ENCODE measurements at places on chromosomes 7 and 10.

- DNase-seq, result peak; percentile 31
These were observed 53.4 kb downstream of the NRCAM start for GRCh38 chr7:108402865-108403264.

- DNase-seq, result peak; percentile 50
These were observed 115.5 kb upstream of the GNAI1 start for GRCh38 chr7:80018941-80019808.

DNA sequence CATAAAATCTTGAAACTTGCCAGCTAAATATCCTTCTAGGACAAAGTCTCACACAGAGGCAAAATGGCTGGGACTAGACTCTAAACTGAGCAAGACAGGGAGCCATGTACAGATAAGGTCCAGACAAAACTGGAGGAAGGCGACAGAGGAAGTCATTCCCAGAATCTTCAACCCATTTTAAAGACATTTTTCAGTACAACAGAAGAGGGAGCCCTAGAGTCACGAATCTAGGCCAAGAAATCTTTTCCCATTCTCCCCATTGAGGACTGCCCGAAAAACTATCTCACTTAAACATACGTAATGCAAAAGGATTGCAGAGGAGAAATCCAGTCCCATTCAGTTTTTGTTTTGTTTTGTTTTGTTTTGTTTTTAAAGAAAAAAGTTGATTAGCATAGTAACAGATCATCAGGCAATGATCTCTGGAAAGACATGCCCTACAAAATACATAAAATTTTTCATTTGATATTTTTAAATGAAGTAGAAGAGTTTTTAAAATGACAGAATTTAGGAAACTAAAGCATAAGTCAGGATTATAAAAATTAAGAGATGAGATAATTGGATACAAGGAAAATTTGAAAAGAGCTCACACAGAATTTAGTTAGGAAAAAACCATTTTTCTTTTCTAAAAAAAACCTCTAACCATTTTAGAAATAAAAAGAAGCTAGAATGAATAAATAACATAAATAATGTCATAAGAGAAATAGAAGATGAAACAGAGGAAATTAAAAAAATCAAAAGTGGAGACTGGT is 16.9 kb upstream of the PRF1 start:
- DNase-seq, result peak; percentile 61

- DNase-seq, result peak; percentile 12
These were observed 386.9 kb upstream of the CNTNAP2 start for GRCh38 chr7:145729691-145730090.

GRCh38 chr10:119395280-119396007 is 147.1 kb downstream of the RGS10 start:
- no peak for DNase-seq

DNA sequence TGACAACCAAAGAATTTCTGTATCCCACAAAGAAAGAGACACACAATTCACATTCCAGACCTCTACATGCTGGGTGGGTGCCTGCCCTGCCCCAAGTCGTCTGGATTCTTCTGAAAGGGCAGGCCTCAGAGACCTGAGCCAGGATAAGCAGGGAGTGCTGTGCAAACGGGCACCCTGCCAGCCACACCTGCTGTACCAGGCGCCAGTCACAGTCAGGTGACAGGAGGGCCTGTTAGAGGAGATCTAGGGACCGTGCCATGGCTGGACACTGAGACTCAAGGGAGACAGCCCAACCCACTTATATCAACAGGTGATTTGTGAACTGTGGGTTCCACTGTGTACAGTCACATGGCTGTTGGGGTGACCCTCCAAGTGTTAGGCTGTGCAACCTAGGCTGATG is 103.1 kb upstream of the AFAP1L2 start:
- DNase-seq, result no peak

GRCh38 chr7:93172683-93173082 is 24.5 kb upstream of the SAMD9L start:
- DNase-seq, result no peak

DNA sequence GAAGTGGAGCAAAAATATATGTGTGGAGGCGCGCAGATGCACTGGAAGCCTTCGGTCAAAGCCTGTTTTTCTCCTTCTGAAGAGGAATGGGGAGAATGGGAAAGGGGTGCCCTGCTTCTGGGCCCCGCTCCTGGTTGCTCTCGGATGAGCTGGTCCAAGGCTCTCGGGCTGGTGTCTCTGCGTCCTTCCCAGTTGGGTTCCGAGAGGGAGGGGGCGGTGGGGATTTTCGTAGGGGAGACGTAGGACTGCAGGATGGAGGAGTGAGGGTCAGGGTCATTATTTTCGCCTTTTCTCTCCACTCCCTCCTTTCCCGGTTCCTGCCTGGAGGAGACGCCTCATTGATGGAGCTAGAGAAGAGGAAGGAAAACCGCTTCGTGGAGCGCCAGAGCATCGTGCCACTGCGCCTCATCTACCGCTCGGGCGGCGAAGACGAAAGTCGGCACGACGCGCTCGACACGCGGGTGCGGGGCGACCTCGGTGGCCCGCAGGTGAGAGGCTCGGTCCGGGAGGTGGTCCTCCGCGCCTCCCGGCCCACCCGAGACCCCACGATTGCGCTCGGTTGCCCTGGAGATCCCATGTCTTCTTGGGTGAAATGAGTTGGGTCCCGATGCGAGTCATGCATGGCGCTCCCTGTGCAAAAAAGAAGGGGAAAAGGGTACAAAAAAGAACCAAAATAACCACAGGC is 790 bp downstream of the ADAM22 start:
- DNase-seq, result peak; percentile 27

DNA sequence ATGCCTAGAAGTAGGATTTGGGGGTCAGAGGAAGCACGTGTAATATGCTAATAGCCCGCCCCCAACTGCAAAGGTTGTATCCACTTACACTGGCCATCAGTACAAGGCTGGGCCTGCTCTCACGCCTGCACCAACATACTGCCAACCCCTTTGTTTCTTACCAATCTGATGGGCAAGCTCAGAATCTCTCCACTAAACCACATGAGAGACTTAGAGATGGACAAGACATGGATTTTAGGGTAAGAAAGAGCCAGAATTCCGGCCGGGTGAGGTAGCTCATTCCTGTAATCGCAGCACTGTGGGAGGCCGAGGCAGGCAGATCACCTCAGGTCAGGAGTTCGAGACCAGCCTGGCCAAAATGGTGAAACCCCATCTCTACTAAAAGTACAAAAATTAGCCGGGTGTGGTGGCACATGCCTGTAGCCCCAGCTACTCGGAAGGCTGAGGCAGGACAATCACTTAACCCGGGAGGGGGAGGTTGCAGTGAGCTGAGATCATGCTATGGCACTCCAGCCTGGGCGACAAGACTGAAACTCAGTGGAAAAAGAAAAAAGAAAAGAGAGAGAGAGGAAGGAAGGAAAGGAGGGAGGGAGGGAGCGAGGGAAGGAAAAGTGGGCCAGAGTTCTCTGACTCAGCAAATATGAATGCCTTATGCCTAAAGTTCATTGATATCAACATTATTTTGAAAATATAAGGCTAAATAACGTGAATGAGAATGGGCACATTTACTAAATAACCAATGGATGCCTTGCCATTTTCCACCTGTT is 162.2 kb downstream of the SLIT1 start:
- DNase-seq, result peak; percentile 56

DNA sequence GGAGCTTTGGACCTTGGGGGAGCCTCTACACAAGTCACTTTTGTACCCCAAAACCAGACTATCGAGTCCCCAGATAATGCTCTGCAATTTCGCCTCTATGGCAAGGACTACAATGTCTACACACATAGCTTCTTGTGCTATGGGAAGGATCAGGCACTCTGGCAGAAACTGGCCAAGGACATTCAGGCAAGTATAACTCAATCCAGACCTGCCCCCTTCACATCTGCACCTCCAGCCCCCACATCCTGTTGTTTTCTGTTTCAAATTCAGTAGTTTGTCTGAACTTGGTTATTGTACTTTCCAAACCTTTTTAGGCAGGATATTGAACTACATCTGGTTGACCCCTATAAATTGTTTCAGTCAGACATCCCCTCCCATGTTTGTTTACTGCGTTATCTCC is 62.4 kb upstream of the CC2D2B start:
- no peak for DNase-seq

Data from fibroblast of skin of back (primary cell).